ENCODE measurements at places on chromosomes 1 and 21. TPM values are rescaled to one million over a fixed set of nuclear protein-coding genes. Genes with fewer than 3 reads are reported as not detected.

The SPTA1 gene
- total RNA-seq = not detected

The NGF gene
- total RNA-seq = not detected

The CORT gene
- total RNA-seq = not detected

The PRUNE1 gene
- 17.7 TPM for total RNA-seq

The CFH gene
- total RNA-seq = 2.5 TPM

The HLCS gene
- 18.1 TPM for total RNA-seq

The RNU11 gene
- total RNA-seq = not detected

The ANGPTL1 gene
- total RNA-seq = not detected

Measured in T-helper 1 cell treated with Interleukin-12 subunit alpha and Interleukin-12 subunit beta and Interleukin-4 antibody, amounts not matched to agents 30 ng/mL and 1 ng/mL, for 36 hours (primary cell).